ENCODE measurements at places on chromosomes 4 and X.
A peak's percentile ranks its signal among the peaks of the same experiment; 100 is the strongest.

DNA sequence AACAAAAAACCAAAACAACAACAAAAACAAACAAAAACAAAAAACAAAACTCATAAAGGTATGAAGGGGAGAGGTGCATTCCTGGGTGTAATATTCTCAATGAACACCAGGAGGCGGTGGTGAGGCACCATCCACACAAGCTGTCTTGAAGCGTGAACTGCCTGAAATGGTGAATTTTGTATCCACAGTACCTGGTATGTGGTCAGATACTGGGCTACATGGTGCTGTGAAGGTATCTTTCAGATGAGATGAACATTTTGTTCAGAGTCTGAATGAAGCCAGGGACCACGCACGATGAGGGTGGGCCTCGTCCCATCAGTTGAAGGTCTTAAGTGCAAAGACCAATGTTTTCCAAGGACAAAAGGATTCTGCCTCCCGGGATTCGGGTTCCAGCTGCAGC, 58.5 kb downstream of the ASMT start:
- DNase-seq: no peak

DNA sequence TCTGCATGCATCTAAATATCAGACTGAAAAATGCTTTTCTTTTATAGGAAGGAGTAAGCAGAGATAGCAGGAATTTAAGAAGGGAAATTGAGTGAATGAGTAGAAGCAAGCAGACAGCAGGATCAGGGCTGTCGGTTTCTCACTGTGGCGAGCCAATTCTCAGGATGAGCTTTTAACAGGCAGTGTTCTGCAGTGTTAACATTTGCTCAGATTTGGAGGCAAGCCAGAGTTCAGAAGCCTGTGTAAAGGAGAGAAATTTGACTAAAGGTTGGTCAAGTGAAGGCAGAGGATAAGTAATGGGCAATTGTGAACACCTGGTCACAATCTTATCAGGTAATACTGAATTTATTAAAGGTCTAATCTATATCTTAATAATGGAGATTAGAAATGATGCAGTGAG, 133.3 kb upstream of the MAGEB16 start:
- no peak for DNase-seq

DNA sequence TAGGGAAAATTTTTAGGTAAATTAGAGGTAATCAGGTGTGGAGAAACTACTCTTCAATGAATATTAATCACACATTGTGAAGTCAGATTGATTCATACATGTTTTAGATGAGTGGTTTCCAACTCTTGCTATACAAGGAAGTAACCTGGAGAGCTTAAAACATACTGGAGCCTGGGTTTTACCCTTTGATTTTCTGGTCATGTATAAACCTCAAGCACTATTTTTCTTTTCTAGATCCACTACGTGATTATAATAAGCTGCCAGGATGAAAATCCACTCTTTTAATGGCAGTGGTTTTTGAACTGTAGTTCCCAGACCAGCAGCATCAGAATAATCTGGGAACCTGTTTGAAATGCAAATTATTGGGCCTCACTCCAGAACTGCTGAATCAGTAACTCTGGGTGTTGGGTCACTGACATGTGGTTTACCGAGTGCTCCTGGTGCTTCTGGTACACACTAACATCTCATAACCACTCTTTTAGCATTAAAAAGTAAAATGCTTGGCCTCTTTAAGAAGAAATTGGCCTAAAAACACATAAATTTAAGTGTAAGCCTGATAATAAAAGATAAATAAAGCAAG, 63.4 kb downstream of the DCAF12L1 start:
- no peak for DNase-seq

DNA sequence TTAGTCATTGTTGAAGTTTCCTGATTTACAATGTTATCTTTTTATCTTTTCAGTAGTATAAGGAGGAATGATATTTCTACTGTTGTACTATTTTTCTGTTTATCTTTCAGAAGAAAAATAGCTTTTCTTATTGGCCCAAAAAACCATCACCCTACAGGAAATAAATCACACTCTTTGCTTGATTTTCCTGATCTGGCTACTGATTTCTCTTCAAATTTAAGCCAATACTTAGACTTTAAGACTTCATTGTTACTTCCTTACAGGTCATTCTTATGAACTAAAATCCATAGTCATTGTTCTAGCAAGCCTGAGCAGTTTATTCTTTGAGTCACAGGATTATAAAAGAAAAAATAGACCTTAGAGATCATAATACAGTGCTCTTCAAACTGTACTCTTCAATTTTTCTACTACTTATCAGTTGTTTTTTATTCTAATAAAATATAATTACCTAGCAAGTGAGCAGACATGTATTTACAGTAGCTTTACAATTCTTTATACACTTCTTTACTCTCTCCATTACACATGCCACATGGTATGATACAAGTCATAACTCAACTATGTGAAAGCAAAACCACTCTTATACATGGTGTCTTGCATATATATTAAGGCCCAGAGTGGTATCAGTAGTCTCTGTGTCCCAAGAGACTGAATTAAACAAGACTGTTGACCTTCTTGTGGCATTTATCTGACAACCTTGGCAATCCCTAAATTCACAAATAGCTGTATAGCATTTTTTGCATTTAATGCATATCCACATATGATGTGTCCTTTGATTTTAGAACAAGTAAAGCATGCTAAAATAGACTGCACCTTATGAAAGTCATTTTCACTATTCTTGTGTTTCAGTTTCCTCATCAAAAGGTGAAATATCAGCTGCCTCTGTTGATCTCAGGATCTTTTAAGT, 47.9 kb downstream of the TET2 start:
- peak; percentile 20 for DNase-seq

GRCh38 chrX:39907964-39908661, 189.6 kb downstream of the BCOR start:
- DNase-seq: no peak

DNA sequence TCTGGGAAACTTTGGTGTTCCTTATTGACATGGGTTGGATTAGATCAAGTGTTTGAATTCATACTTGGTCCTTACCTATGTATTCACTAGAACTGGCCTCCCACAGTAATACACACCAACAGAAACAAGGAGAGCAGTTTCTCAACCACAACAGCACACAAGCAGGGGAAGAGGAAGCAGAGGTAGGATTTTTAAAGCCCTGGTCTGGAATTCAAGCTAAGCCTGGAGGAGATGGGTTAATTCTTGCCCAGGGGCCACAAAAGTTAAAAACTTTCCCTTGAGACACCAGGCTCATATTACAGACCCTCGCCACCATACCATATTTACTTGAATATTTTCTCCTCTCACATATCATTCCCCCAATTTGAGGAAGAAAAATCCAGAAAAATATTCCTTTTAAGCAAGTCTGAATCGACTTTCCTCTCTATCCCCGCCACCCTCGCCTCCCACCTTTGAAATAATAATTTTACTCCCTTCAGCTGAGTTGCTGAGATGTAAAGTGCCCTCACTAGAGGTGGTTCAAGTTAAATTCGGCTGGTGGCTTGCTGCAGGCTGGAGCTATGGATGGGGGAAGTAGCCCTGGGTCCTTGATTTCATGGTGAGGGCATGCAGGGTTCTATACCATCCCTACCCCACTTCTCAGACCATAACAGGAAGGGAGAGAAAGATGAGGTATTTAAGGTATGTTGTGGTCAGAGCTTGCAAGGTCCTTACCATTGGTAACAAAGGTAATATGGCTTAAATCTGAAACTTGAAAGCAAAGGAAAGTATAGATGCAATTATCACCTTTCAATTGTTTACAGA, 440.2 kb downstream of the INPP4B start:
- DNase-seq: no peak

DNA sequence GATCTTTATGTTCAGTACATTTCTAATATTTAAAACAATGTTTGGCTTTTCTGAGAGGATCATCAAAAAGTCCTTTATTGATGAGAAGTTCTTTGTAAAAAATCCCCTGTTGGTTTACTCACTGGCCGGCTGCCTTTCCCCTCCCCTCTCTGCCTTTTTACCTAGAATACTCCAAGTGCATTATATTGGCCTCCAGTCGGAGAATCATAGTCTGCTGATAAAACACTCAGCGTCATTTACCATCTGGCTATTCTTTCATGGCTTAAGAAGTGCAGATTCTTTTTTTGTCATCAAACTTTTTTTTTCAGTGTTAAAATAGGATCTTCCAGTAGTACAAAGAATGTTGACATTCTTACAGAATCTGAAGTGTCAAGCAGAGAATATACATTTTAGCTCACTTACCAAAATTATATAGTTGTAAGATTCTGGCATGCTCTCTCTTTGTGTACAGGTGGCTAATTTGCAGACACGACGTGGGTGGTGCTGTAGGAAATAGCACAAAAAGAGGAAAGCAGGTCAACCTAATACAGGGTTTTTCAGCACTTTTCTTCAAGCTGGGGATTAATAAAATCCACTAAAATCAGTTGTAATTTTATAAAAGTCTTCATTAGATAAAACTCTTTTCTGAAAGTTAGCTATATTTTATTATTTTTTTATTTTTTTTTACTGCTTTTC, 731.8 kb downstream of the KCTD8 start:
- no peak for DNase-seq

DNA sequence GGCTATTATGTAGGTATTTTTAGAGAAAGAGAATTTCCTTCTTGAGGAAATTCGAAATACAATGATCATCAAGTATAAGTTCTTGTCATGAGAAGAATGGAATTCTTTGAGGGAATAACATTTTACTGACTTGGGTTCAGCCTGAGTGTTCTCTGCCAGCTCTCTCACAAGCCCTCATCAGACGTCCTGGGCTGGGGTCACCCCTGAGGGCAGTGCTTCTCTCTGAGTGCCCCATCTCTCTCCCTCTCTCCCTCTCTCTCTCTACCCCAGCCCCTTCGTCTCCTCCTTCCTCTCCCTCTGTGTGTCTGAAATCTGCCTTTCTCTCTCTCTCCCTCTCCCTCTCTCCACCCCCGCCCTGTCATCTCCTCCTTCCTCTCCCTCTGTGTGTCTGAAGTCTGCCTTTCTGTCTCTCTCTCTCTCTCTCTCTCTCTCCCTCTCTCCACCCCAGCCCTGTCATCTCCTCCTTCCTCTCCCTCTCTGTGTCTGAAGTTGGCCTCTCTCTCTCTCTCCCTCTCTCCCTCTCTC, 241.7 kb upstream of the PSAPL1 start:
- DNase-seq: no peak

GRCh38 chr4:7779432-7779768, 160.3 kb downstream of the AFAP1 start:
- DNase-seq: no peak

DNA sequence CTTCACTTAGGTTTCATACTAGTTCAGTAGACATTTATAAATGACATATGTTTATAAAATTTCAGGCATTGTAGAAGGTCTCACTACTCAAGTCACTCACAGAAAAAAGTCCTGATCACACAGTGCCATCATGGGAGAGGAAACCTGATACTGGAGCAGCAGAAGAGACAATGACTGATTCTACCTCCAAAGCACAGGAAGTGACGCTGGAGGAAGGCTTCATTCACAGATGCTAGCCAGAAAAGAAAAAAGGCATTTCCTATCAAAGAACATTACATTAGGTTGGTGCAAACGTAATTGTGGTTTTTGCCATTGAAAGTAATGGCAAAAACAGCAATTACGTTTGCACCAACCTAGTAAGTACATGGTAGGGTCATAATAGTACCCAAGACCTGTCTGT, 79.5 kb downstream of the RASGEF1B start:
- no peak for DNase-seq

DNA sequence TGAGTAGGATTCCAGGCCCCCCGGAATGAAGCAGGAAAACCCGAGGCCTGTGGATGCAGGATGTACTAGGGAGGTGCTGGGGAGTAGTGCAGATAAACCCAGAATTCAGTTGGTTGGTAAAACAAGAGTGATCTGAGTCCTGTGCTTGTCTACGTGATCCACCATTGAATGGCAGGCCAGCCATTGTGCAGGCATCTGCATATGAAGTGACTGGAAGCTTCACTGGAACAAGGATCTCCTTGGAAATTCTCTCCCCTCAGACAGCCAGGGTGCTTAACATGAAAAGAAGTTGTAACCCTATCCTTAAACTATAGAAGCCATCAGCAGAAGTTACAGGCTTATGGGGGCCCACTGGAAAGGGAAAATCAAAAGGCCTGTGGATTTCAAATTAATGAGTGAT, 656 bp upstream of the GSPT2 start:
- DNase-seq: no peak

DNA sequence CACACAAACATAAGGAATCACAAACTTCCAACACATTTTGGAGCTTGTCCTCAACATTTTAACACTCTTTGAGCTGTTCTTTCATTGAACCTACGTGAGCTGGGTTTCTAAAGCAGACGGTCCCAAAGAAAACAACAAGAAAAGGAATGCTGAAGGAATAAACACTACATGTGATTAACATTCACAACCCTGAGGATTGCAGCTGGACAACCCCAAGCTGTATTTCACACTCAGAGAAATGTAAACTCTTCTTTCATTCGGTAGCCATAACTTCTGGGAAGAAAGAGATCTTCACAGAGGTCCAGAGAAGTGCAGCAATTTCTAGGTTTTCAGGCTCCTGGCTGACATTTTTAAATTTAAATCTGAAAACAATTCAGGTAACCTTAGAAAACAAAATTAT, 130.2 kb downstream of the CFAP299 start:
- no peak for DNase-seq

DNA sequence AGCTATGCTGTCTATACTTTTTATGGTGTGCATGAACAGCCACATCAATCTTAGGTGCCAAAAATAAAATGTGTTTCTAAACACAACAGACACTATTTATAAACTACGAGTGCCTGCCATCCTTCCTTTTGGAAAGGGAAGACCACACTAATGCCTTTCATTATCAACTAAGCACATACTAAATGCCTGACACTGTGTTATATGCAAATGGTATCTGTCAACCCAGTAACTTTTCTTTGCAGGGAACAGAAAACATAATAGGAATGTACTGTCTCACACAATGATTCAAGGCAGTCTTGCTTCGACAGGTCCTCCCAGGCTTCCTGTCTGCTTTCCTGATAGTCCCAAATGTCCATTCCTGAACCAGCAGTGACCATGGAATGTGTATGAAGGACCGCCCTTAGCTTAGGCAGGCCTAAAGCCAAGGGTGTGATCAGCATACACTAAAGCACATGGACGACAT, 43.8 kb downstream of the ADGRA3 start:
- DNase-seq: no peak

DNA sequence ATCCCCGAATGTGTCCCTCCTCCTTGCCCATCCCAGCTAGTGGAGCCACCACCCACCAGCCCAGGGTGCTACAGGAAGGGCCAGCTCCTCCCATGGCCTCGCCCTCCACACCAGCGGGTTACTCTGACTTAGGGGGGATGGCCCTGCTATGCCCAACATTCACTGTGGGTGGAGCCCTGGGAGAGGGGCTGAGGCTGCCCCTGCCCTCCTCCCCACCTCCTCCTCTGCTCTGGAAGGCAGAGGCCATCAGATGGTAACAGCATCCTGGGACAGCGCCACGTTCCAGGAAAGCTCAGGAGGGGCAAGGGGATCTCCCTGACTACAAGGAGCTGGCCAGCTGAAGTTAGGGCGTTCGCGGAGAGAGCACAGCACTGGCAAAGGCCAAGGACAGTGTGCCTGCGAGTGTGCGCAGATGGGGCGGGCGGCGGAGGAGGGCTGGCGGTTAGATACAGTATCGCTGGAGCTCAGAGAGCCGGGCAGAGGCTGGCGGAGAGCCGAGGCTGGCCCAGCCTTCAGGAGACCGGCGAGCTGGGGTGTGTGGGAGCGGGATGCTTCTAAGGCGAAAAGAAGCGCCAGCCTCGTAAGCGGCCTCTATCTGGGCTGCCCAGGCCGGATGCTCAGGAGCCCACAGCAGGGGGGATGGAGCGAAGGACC, 1.5 kb downstream of the JAKMIP1 start:
- no peak for DNase-seq
